ENCODE measurements at places on chromosomes 6 and 20.

DNA sequence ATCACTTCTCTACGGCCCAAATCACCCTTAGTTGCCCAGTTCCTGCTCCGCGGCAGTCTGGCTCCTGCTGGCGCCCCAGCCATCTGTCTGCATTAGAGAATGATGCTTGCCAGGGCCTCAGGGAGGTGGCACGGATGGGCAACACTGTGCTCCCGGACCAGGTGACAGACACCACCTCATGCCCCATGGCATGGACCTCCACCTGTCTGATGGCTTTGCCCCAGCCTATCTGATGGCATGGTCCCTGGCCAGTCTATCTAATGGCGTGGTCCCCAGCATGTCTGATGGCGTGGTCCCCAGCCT, 18.8 kb upstream of the MRGBP start:
- DNase-seq: no peak

- DNase-seq: no peak
These were observed 231.6 kb downstream of the TBXT start for GRCh38 chr6:165936096-165936495.

- no peak for DNase-seq
These were observed 43.9 kb upstream of the CLIC5 start for GRCh38 chr6:46059608-46060007.

- no peak for DNase-seq
These were observed 206.5 kb upstream of the BTBD3 start for GRCh38 chr20:11711214-11711613.
